ENCODE measurements at places on chromosomes 12 and 14. TPM values are rescaled to one million over a fixed set of nuclear protein-coding genes. Genes with fewer than 3 reads are reported as not detected.

The DCN gene
- polyA plus RNA-seq = 2,019 TPM

- no peak for DNase-seq
These were observed 796.5 kb downstream of the GALC start for GRCh38 chr14:87196436-87196835.

The INSM2 gene
- not detected for polyA plus RNA-seq

DNA sequence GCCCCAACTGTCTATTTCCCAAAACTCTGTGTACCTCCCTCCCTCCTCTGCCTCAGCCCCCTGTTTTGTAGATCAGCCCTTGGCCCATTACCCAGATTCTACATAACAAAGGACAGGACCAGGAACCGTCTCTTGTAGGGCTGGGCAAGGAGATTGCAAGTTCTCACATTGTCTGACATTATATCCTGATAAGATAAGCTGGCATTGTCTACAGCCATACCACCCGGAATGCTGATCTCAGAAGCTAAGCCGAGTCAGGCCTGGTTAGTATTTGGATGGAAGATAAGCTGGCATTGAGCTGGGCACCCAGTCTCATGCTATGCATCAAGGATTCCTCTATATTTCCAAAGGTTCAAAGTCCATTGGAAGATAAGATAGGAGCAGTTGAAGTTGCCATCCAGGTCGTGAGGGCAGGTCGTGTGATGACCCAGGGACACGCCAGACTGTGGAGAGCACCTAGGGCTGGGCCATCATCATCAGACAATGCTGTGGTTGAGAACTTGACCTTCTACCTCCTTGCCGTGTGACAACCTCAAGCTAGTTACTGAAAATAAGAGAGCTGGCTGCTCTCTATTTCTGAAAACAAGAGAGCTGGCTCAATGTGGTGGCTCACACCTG lies 29.5 kb downstream of the PHETA1 start:
- DNase-seq = no peak

- no peak for DNase-seq
These were observed 10.7 kb downstream of the FGF6 start for GRCh38 chr12:4434706-4435425.

The LALBA gene
- polyA plus RNA-seq = not detected

DNA sequence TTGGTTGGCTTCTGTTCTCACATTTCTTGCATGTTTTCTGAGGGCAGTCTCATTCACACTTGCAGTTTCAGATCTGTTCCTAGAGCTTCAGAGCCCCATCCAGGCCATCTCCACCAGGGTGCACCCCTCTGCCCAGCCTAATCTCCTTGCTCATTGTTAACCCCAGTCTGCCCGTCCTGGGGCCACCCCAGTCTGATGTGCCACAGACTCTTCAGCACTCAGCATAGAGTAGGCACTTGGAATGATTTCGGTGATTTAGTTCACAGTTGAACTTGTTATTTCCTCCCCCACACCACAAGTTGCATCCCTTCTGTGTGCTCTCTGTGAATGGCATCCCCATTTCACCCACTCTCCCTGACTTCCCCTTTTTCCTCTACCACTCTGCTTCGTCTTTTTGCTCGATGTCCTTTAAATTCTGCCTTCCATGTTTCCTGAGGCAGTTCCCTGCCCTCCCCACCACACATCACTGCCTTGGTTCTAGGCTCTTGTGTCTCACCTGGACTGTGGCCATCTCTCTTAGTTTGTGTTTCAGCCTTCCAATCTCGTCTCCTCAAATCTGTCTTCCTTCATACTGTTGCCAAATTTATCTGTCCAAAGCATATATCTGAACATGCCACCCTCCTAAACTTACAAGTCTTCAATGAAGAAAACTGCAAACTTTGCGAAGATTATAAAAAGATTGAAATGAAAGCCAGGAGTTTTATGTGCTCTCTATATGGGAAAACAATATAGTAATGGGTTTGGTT lies 41.5 kb downstream of the ANO6 start:
- no peak for DNase-seq

The OR6C70 gene
- polyA plus RNA-seq = not detected

The APOF gene
- 0.13 TPM for polyA plus RNA-seq

GRCh38 chr14:23647619-23648018 lies 11.5 kb downstream of the DHRS2 start:
- DNase-seq = no peak

The CSAD gene
- 109 TPM for polyA plus RNA-seq

- peak; percentile 65 for DNase-seq
These were observed 80.6 kb downstream of the BTG1 start for GRCh38 chr12:92065018-92065499.

The SLC35F4 gene
- 0.20 TPM for polyA plus RNA-seq

The OVCH1 gene
- polyA plus RNA-seq = not detected

GRCh38 chr14:98684468-98684867 lies 587.5 kb downstream of the BCL11B start:
- DNase-seq = no peak

GRCh38 chr14:23131482-23131881 lies 12.4 kb upstream of the CEBPE start:
- no peak for DNase-seq

DNA sequence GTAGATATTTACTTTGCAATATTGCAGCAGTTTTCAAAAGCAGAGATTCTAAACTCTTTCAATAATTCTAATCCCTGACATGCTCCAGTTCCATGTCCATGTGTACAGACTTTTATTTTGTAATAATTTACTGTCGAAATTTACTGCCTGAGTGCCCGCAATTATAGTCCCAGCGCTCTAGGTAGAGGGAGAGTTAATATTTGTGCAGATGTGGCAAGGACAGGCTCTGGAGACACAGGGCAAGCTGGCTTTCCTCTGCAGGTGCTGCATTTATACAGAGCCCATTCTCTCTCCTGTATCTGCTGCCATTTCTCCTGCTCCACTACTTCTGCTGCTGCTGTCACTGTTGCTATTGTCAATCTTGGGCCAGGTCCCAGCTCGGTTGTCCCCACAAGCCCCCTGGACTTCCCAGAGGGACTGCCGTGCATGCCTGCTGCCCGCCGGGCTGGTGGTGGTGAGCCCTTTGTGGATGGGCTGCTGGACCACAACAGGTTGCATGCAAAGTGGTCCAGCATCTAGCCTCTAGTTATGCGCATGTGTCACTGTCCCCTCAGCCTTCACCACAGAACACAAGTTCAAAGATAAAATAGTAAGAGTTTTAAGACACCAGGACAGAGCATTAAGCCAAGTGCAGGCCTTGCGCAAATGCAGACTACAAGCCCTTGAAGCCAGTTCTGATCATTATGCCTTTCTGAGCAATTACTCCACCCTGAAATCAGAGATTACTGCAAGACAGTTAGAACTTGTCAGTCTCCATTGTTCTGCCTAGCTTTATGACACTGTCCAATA lies 40.8 kb upstream of the CSRP2 start:
- no peak for DNase-seq

Data from left lung (tissue), 14 donors.